ENCODE measurements at places on chromosomes 1 and 21.
A peak's percentile ranks its signal among the peaks of the same experiment; 100 is the strongest.

DNA sequence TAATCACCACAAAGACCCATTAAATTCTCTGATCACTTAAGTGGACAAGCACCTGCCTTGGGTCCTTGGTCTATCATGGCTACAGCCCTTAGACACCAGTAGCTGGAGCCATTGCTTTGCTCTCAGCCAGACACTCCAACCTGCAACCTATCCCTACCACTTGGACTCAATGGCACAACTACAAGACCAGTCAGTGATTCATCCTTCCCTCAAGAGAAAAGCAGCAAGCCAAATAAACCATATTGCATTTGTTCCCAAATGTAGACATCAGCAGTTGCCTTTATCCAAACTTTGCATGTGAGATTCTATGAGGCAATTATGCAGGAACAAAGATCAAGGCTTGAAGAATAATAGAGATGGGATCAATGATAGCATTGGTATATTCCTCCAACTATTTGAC is 263.4 kb downstream of the HHIPL2 start:
- DNase-seq, result no peak

GRCh38 chr21:28624626-28625025 is 368.1 kb downstream of the LTN1 start:
- DNase-seq, result no peak

- no peak for DNase-seq
Measured at GRCh38 chr1:205446828-205447227, 9.0 kb downstream of the BLACAT1 start.

DNA sequence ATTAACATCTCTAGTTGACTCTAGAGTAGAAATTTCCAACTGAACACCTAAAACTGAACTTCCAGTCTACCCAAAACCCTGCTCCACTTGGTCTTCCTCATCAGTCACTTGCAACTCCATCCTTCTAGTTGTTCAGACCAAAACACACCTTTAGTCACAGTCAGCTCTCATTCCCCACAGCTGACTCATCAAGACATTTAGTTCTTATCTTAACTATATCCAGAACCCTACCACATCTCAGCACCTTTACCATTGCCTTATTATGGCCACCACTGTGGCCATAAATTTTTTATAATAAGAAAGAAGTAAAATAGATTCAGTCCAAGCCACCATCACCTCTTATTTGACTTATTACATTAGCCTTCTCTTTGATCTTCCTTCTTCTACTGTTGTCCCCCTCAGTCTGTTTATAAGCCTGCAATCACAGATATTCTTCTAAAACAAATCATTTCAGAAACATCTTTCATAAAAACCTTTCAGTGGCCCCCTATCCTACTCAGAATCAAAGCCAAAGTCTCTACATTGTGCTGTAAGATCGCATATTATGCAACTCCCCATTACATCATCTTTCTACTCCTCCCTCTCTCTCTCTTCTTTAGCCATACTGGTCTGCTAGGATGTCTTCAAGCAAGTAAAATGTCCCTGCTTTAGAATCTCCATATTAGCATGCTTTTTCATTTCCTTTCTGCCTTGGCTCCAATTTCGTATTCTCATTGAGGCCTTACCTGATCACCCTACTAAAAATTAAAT is 275.9 kb downstream of the LRRC40 start:
- DNase-seq, result no peak

- DNase-seq, result no peak
Measured at GRCh38 chr1:31183927-31184554, 55.6 kb downstream of the NKAIN1 start.

- no peak for DNase-seq
Measured at GRCh38 chr1:84236256-84236655, 65.3 kb upstream of the SAMD13 start.

DNA sequence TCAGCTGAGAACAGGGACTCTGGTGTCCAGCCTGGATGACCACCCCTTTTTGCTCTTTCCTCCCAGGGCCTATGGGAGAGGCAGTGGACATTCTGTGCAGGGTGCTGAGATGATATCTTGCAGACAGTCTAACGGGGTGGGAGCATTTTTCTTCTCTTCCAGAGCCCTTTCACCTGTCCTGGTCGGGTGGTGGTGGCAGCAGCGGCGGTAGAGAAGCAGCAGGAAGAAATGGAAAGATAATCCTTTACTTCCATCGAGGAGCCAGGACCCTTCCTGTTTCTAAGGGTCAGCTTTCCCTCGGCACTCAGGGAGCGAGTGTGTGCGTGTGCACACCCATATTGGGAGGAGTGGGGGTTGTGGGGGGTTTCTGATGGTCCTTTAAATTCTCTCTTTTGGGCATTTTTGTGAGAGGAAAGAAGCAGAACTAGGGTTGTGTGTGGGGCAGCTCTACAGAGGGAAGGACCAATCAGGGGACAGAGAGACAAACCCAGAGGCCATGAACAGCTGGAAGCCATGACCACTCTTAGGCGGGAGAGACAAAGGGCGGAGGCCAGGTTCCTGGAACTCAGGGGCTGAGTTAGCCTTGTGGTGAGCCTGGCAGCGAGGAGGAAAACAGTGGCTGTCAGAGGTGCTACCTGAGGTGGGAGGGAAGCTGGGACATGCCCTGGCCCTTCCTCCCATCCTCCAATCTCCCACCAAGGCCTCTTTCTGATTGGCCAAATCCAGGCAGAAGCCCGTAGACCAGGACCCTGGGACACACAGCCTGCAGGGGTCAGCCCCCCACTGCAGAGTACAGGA is 31.2 kb upstream of the CSF3R start:
- no peak for DNase-seq

- no peak for DNase-seq
Measured at GRCh38 chr1:55604749-55605148, 389.6 kb upstream of the USP24 start.

DNA sequence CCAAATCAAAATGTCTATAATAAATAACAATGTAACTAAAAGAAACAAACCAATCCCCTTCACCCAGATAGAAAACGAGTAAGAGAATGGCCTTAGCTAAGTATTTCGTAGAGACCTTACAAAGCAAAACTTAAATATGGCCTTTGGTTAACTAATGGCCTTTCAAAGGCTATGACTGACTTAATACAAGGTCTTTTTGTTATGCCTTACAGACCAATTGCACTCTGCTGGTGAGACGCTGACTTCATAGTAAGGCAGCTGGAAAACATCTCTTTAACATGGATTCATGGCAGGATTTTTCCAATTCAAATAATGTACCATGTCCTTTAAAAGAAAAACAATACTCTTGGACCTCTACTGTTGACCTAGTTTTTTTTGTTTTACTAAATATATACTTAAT is 15.8 kb upstream of the TBCE start:
- DNase-seq, result no peak

GRCh38 chr1:21469581-21469980 is 29.6 kb downstream of the NBPF3 start:
- no peak for DNase-seq

GRCh38 chr1:201171063-201172036 is 17.1 kb upstream of the TMEM9 start:
- no peak for DNase-seq

GRCh38 chr1:68624233-68624632 is 127.4 kb upstream of the DEPDC1 start:
- DNase-seq, result peak; percentile 63

DNA sequence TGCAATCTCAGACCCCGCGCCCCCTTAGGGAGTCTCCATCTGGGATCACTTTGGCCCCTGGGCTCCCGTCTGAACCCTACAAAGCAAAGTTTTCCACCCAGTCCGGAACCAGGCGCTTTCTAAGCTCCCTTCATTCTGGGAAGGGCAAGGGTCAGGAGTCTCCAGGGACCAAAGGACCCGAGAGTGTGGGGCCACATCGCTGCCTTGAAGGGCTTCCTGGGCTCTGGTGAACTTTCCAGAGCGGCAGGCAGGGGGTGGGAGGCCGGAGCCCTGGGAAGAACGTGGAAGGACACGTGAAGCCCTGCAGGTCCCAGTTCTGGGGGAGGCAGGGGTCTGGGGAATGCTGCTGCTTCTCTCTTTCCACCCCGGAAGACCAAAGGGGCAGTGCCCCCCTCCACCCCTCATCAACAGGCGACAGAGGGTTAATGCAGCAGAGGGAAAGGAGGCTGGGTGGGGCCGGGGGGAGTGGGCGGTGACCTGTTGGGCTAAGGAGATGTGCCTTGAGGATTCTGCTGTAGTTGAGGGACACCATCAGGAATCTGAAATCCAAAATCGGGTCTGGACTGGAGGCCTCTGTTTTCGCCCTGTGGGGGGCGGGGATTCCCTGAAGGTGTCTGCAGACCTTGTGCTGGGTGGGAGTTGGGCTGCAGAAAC is 734 bp downstream of the CDK18 start:
- DNase-seq, result no peak

DNA sequence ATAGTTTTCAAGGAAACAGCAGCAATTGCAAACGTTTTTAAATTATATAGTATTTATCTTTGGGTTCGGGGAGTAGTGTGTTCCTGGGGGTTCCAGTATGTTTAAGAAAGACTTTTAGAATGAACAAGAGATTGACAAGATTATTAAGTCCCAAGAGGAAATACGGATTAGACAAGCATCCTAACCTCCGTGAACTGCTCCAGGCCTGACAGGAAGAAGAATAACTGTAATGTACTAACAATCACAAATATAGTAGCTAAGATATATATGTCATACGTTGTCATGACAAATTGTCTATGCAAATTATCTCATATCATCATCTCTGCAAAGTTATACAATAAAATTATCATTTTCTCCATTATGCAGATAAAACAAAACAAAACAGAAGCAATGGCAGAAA is 1397.2 kb downstream of the MRPL39 start:
- no peak for DNase-seq

- DNase-seq, result no peak
Measured at GRCh38 chr1:70265946-70266345, 44.8 kb downstream of the SRSF11 start.

- no peak for DNase-seq
Measured at GRCh38 chr1:37471345-37472231, 2.8 kb upstream of the ZC3H12A start.

GRCh38 chr1:156648951-156649350 is 7.0 kb downstream of the BCAN start:
- DNase-seq, result no peak
